ENCODE measurements at places on chromosomes 13 and 19.

GRCh38 chr19:11278670-11279069, 16.3 kb upstream of the DOCK6 start:
- DNase-seq = no peak

DNA sequence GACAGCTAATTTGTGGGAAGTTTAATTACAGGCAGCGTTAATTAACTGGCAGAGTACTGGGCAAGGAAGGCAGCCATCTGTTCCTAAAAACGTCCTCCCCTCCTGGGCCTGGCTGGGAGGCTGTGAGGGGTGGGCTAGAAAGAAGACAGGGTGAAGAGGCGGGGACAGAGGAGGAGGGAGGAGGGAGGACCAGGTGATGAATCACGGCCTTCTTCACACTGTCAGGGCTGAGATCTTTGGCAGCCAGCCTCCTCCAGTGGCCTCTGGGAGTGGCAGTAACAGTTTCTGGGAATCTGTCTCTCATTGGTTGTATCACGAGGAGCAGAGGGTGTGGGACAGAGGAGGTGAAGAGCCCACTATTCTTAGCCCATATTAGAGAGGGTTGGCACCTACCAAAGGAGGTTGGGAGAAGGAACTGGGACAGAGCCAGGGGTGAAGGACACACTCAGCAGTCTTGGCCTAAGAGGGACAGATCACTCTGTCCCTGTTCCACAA, 9.6 kb upstream of the ZNRF4 start:
- no peak for DNase-seq

DNA sequence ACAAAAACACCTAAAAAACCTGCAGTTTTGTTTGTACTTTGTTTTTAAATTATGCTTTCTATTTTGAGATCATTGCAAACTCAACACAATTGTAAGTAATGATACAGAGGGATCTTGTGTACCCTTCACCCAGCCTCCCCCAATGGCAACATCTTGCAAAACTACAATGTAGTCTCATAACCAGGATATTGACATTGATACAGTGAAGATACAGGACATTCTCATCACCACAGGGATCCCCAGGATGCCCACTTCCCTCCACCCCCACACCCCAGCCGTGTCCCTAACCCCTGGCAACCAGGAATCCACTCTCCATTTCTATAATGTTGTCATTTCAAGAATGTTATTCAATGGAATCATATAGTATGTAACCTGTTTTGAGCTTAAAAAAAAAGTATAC, 10.3 kb upstream of the C5AR2 start:
- no peak for DNase-seq

DNA sequence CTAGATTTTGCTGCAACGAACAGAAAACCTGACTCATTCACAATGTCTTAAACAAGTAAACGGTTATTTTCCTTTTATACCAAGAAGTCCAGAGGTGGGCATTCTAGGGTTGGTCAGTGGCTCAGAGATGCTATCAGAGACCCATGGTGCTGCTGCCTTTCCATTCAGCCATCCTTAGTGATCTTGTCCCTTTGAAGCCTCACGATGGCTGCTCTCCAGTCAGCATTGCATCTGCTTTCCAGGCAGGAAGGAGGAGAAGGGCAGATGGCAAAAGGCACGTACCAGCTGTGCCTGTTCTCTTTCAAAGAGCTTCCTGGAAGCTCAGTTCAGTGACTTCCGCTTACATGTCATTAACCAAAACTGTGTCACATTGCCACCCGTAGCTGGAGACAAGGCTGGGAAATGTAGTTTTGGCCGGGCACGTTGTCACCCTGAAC, 30.1 kb downstream of the WDFY2 start:
- peak; percentile 40 for DNase-seq

Data from activated CD4-positive, alpha-beta T cell treated with anti-CD3 and anti-CD28 coated beads, Interleukin-2, amount 50 U/mL, for 24 hours (primary cell).